ENCODE measurements at places on chromosomes 7 and 10. TPM values are rescaled to one million over a fixed set of nuclear protein-coding genes. Genes with fewer than 3 reads are reported as not detected.

MUC12 gene
- total RNA-seq, result not detected

CASTOR2 gene
- 2.6 TPM for total RNA-seq

GRCh38 chr10:120483651-120484301 is 26.7 kb downstream of the PLPP4 start:
- no peaks in the 10 kb centered on the region for H3K36me3 ChIP-seq
- H3K4me3 ChIP-seq, result no peak overlapping the region

- H3K4me3 ChIP-seq, result peak overlapping the region; percentile 87
- peak; percentile 50 for DNase-seq
- H3K27me3 ChIP-seq, result no peaks in the 10 kb centered on the region
- H3K27ac ChIP-seq, result peak overlapping the region; percentile 92
- H3K36me3 ChIP-seq, result peaks cover 11% of the 10 kb centered on the region
Observed at GRCh38 chr10:930625-931325, 730 bp downstream of the LARP4B start.

DNA sequence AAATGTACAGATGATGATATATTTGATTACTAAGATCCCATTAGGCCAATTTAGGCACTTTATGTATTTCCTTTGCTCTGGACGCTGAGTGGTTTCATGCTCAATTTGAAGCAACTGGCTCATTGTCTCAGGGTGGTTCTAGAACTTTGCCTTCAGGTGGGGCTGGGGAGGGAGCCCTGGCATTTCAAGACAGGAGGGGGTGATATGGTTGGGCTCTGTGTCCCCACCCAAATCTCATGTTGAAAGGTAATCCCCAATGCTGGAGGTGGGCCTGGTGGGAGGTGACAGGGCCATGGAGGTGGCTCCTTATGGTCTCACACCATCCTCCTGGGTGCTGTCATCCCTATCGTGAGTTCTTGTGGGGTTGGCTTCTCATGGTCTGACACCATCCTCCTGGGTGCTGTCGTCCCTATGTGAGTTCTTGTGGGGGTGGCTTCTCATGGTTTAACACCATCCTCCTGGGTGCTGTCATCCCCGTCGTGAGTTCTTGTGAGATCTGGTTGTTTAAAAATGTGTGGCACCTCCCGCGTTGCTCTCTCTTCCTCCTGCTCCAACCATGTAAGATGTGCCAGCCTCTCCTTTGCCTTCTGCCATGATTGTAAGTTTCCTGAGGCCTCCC is 151.5 kb upstream of the KLF6 start:
- H3K36me3 ChIP-seq, result no peaks in the 10 kb centered on the region
- no peak overlapping the region for H3K27ac ChIP-seq
- H3K27me3 ChIP-seq, result no peaks in the 10 kb centered on the region
- H3K4me1 ChIP-seq, result peaks cover 8% of the 10 kb centered on the region
- no peak for DNase-seq
- no peak overlapping the region for H3K4me3 ChIP-seq

DNA sequence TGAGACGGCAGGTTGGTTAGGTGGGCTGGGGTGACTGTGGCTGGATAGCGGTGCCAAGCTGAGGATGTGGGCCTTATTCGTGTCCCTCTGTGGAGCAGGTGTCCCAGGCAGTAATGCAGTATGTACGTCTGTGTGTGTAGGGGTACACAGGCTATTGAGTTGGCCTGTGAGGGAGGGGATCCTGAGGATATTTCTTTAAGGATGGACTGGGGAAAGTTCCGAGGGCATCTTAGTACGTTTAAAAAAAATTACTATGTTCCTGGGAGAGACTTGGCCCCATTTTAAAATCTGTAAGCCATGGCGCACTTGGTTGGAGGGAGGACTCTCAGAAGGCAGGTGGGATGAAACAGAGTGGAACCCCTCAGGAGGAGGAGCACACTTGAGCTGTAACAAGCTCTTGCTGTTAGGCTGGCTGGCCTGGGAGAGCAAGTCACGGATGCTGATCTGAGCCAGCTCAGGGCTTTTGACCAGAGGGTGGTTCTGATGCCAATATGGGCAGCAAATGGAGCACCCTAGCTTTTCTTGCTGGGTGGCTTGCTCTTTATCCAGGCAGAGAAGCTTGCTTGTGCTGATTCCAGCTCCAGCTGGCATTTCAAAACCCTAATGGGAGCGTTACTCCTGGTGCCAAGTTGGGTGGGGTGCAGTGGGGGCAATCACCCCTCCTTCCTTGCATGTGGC is 765 bp downstream of the WBP1L start:
- no peak for DNase-seq
- peak overlapping the region; percentile 91 for H3K4me3 ChIP-seq
- H3K27me3 ChIP-seq, result no peaks in the 10 kb centered on the region
- peak overlapping the region; percentile 97 for H3K27ac ChIP-seq
- H3K4me1 ChIP-seq, result peaks cover 24% of the 10 kb centered on the region
- peaks cover 31% of the 10 kb centered on the region for H3K36me3 ChIP-seq

DNA sequence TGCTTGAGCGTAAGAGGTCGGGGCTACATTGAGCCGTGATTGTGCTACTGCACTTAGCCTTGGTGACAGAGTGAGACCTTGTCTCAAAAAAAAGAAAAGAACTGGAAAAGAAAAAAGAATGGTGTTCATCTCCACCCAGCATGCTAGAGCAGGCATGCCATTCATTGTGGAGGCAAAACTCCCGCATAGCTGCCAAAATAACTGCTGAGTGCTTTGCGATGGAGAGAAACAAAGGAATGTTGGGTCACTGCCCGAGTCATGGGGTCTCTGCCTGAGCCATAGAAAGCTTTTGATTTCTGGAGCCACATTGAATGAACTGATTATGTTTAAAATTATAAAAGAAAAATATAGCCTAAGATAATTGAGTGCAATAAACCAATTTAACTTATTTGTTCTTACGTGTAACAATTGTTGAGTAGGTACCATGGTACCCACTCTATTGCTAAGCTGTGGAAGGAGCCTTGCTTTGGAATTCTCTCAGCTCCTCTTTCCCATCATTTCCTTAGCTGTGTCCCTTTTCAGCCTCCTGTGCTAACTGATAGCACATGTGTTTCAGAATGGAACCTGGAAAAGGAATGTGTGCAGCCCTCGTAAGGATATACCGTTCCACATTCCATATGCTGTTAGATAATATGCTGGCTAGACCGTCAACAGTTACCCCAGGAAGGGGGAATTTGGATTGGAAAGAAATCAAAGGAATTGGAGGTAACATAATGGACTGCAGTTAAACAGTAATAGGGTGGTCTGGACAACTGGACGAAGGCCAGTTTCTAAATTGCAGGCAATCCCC is 99.0 kb downstream of the KIAA1217 start:
- peaks cover 25% of the 10 kb centered on the region for H3K4me1 ChIP-seq
- no peaks in the 10 kb centered on the region for H3K27me3 ChIP-seq
- peaks cover 11% of the 10 kb centered on the region for H3K36me3 ChIP-seq
- DNase-seq, result no peak
- H3K27ac ChIP-seq, result no peak overlapping the region

ABCB4 gene
- not detected for total RNA-seq

DNA sequence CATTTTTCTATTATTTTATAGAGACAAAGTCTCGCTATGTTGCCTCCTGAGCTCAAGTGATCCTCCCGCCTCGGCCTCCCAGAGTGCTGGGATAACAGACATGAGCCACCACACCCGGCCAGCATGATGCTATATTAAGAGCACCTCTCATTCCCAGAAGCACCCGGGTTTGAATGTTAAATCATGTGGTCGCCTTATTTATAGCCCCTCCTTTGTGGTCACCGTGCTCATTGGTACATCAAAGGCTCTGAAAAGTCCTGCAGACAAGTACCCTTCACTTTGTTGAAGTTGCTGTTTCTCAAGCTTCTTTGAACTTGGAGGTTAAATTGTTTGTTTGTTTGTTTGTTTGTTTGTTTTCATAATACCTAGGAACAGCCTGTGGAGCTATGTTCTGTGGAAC is 40.0 kb downstream of the CLIP2 start:
- H3K4me1 ChIP-seq, result peaks cover 5% of the 10 kb centered on the region
- H3K27ac ChIP-seq, result no peak overlapping the region
- DNase-seq, result no peak

- DNase-seq, result no peak
- peaks cover 41% of the 10 kb centered on the region for H3K4me1 ChIP-seq
- no peak overlapping the region for H3K4me3 ChIP-seq
- H3K27me3 ChIP-seq, result no peaks in the 10 kb centered on the region
- peaks cover 33% of the 10 kb centered on the region for H3K36me3 ChIP-seq
Observed at GRCh38 chr7:47293884-47294555, 287.9 kb downstream of the TNS3 start.

LRRC18 gene
- not detected for total RNA-seq

SLC13A1 gene
- total RNA-seq, result not detected

- H3K36me3 ChIP-seq, result peaks cover 9% of the 10 kb centered on the region
- DNase-seq, result peak; percentile 73
- H3K27ac ChIP-seq, result no peak overlapping the region
- no peak overlapping the region for H3K4me3 ChIP-seq
- H3K4me1 ChIP-seq, result peaks cover 7% of the 10 kb centered on the region
- H3K27me3 ChIP-seq, result no peaks in the 10 kb centered on the region
Observed at GRCh38 chr10:89217057-89217990, 10.2 kb upstream of the CH25H start.

DNA sequence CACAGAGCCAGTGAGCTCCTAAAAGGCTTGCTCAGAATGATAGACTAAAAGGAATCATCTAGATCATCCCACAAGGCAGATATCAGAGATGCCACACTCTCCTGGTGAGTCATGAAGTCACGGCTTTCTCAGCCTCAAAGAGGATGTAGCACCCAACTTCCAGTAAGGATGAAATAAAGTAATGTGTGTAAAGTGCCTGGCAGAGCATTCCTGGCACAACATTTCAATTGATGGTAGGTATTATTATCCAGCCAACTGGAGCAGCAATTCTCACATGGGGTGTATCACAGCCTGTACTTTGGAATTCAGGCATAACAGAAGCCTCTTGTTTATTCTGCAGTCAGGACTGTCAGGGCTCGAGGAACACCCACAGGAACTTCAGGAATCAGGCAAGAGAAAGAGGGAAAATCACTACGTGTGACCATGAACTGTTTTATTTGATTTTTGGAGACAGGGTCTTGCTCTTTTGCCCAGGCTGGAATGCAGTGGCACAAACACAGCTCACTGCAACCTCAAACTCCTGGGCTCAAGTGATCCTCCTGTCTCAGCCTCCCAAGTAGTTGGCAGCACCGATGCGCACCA is 5.3 kb upstream of the NAT16 start:
- no peak overlapping the region for H3K4me3 ChIP-seq
- DNase-seq, result no peak
- no peaks in the 10 kb centered on the region for H3K36me3 ChIP-seq
- peaks cover 12% of the 10 kb centered on the region for H3K4me1 ChIP-seq

DNA sequence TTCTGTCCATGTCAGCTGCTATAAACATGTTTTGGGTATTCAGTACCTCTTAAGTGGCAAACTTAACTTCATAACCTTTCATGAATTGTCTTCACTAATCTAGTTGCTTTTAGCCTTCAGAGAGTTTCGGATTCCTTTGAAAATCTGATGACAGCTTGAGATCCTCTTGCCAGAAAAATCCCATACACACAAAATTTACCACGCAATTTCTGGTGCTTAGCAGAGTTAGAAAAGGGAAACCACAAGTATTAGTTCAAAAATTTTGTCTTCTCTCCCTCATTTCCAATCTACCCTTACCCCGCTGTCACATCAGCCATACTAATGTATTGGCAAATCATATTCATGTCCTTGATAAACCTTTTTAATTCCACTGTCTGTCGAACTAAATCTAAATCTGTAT is 72.7 kb upstream of the TMEM106B start:
- peaks cover 31% of the 10 kb centered on the region for H3K27me3 ChIP-seq
- no peak for DNase-seq
- H3K4me1 ChIP-seq, result peaks cover 5% of the 10 kb centered on the region
- no peak overlapping the region for H3K4me3 ChIP-seq
- no peaks in the 10 kb centered on the region for H3K36me3 ChIP-seq
- H3K27ac ChIP-seq, result no peak overlapping the region

DNA sequence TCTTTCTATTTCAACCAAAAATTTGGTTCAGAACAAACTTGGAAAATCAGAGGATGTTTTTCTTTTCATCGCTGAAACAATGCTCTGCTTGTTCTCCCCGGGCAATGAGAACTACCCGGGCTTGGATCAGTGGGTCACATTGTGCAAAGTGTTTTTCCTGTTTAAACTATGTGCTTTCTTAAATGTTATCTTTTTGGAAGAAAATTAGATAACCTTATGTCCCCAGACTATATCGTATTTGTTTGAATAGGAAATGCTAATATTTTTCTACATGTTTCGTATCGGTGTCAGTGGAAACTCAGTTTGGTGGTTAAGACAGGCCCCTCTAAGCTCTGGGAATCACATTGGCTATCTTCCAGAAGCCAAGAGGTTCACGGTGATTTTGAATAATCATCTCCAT is 319.5 kb upstream of the NFE2L3 start:
- DNase-seq, result no peak
- no peak overlapping the region for H3K27ac ChIP-seq
- no peaks in the 10 kb centered on the region for H3K4me1 ChIP-seq
- H3K4me3 ChIP-seq, result no peak overlapping the region

GRCh38 chr7:1725199-1725690 is 55.2 kb downstream of the ELFN1 start:
- no peaks in the 10 kb centered on the region for H3K36me3 ChIP-seq
- H3K4me3 ChIP-seq, result no peak overlapping the region

DNA sequence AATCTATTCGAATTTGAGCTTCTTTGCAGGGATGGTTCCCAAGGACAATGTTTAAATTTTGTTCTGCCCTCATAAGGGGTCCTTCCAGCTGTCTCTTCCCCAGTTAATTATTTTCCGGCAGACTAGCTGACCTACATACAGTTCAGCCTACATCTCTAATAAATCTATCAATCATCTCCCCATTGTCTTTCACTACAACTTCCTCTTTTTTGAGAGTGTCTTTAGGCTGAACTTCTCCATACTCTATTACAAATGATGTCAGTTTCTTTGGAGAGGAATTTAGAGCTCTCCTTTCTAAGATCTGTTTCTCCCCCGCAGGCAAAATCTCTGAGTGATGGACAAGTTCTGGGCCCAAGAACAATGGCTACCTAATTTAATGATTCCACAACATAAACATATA is 122.2 kb downstream of the PCLO start:
- no peak overlapping the region for H3K4me3 ChIP-seq
- H3K27me3 ChIP-seq, result no peaks in the 10 kb centered on the region
- H3K4me1 ChIP-seq, result no peaks in the 10 kb centered on the region
- no peak overlapping the region for H3K27ac ChIP-seq
- H3K36me3 ChIP-seq, result peaks cover 5% of the 10 kb centered on the region

DNA sequence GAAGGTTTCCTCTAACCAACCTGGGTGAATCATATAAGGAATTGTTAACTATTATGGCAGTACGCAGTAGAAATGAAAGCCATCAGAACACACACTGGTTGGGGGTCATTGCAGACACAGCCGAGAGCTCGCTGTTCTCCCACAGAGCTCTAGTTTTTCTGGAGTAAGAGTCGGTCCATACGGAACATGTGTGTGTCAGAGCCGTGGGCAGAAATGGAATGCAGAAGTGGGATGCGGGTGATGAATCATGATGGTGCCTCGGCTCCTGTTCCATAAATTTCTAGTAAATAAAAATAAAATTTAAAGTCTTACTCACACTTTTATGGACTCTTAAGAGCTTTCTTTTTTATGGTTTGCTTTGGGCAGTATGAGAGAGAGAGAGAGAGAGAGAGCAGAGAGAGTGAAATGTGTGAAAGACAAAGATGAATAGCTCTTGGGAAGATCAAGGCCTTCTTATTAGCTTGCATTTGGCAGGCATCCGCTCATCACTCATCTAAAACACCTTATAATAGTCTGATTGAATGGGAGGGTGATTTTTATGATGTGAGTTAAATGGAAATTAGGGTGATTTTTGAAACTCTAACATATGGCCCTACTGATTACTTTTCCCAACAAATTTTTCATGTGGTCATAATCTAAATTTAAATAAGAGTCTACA is 98.8 kb upstream of the PFKP start:
- DNase-seq, result no peak
- H3K27ac ChIP-seq, result no peak overlapping the region
- H3K4me3 ChIP-seq, result no peak overlapping the region
- H3K4me1 ChIP-seq, result no peaks in the 10 kb centered on the region

- no peaks in the 10 kb centered on the region for H3K27me3 ChIP-seq
- H3K27ac ChIP-seq, result no peak overlapping the region
- DNase-seq, result no peak
- H3K4me3 ChIP-seq, result no peak overlapping the region
Observed at GRCh38 chr10:92219559-92219958, 71.3 kb downstream of the CPEB3 start.

SHH gene
- not detected for total RNA-seq

All from MCF 10A (cell line).